ENCODE measurements at places on chromosomes 1 and 21.

- DNase-seq = no peak
Measured at GRCh38 chr1:155769257-155769656, 80.4 kb downstream of the DAP3 start.

GRCh38 chr1:196477262-196477661 lies 131.0 kb downstream of the KCNT2 start:
- no peak for DNase-seq

DNA sequence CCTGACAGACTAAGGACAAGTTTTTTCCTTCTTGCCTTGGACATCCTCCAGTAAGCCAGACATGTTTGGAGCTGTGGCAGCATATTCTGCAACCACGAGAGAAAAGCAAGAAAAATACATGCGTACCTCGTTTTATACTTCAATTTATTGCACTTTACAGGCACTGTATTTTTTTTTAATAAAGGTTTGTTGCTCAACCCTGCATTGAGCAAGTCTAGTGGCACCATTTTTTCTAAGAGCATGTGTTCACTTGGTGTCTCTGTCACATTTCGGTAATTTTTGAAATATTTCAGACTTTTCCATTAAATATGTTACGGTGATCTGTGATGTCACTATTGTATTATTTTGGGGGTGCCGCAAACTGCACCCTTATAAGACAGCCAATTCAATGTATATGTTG lies 2.1 kb upstream of the SSX2IP start:
- DNase-seq = no peak

DNA sequence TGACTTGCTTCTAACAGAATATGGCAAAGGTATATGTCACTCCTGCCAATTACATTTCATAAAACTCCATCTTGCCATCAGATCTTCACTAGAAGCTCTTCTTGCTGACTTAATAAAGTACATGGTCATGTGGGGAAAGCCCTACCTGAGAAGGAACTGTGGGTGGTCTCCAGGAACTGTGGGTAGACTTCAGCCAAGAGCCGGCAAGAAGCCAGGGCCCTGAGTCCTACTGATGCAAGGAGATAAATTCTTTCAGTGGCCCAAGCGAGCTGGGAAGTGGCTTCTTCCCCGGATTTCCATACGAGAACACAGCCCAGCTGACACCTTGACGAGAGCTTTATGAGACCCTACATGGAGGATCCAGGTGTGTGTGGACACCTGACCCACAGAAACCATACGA lies 228.7 kb downstream of the SMYD3 start:
- DNase-seq = no peak

DNA sequence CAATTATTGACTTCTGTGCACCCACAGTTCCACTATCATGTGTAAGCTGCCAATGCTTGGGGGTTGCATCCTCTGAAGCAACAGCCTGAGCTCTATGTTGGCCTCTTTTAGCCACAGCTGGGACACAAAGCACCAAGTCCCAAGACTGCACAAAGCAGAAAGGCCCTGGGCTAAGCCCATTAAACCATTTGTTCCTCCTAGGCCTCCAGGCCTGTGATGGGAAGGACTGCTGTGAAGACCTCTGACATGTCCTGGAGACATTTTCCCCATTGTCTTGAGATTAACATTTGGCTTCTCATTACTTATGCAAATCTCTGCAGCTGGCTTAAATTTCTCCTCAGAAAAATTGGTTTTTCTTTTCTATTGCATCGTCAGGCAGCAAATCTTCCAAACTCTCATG lies 123.7 kb upstream of the DEPDC1 start:
- no peak for DNase-seq

DNA sequence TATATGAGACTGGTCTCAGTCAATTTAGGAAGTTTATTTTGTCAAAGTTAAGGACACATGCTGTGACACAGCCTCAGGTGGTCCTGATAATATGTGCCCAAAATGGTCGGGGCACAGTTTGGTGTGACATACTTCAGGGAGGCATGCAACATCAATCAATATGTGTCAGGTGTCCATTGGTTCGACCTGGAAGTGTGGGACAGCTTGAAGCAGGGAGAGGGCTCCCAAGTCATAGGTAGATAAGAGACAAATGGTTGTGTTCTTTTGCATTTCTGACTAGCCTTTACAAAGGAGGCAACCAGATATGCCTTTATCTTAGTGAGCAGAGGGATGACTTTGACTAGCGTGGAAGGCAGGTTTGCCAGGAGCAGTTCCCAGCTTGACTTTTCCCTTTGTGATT lies 4.5 kb upstream of the ERVH48-1 start:
- DNase-seq = no peak

- no peak for DNase-seq
Measured at GRCh38 chr1:240693844-240694243, 81.9 kb upstream of the GREM2 start.

DNA sequence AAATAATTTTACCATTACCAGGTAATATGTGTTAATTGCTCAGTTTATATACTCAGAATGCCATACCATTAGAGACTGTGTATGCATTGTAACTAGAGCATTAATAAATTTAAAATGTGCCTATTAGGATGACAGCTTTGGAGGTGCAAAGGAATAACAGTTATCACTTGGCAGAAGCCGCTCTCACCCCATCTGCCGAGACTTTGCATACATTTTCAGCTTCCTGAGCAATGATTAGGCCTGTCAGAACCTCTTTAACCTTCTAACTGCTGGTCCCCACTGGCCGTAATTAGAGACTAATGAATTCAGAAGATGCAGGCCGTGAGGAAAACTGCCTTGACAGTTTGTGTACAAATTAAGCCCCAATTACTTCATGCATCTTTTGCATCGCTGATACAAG lies 158.0 kb upstream of the PROX1 start:
- DNase-seq = peak; percentile 83

- DNase-seq = no peak
Measured at GRCh38 chr1:228795596-228795995, 60.3 kb downstream of the RHOU start.

DNA sequence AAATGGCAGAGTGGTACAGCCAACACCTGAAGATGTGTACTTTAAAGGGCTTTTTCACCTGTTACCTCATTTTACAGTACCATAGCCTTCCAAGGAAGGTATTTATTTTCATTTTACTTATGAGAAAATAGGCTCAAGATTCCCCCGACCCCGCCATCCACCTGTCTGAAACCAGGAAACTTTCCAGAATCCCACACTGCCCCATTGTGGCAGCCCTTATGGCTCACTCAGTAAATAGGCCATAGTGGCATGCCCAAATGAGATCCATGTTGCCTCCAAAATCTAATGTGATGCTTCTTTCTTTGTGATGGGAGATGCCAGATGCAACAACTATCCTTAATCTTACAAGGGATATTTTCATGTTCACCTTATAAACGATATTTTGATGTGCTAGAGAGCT lies 97.8 kb downstream of the EBNA1BP2 start:
- DNase-seq = no peak

DNA sequence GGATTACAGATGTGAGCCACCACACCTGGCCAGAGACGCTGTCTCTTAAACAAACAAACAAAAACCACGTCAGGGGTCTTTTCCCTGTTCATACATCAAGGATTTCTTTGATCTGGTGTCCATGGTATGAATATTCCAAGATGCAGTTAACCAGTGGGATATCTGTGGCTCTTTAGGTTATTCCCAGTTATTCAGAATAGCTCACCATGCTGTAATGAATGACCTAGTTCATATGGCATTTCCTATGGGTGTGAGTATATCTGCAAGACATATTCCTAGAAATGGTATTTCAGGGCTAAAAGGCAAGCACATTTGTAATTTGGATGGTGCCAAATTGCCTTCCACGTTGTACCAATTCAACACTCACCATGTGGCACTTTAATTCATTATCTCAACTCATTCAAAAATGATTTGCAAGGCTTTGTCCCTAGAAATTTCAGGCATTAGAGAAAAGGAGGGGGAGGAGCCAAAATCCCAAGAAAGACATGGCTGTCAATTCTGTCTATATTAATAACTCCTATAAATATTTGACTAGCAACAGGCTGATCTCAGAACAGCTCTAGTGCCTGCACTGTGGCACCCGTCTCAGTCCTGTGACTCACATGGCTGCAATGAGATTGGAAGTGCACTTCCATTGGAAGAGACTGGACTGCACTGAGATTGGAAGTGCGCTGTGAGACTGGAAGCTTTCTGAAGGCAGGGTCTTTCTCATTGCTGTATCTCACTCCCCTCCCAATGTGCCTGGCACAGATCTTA lies 6.0 kb upstream of the STMN1 start:
- DNase-seq = no peak

GRCh38 chr1:160488347-160489058 lies 34.6 kb downstream of the SLAMF6 start:
- no peak for DNase-seq

DNA sequence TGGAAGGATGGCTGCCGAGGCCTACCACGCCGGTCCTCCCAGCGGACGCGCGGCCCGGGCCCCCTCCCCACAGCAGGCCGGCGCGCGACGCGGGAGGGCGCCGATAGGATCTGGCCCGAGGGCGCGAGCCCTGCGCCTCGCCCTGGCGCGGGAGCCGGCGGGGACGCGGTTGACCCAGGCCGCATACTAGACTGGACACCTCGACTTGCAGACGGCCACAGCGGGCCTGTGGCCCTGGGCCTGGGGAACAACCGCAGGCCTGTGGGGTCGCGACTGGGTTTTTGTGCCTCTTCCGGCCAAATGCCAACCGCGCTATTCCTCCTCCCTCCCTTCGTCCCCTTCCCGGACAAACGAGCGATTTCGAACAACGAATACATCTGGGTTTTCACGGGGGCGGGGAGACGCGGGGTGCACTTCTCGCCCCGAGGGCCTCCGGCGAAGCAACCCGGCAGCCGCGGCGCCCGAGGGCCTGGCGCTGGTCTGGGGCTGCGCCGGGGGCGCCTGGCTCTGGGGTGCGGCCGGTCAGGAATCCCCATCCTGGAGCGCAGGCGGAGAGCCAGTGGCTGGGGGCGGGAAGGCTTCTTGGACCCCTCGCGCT lies 2.4 kb downstream of the NHLH2 start:
- DNase-seq = no peak

DNA sequence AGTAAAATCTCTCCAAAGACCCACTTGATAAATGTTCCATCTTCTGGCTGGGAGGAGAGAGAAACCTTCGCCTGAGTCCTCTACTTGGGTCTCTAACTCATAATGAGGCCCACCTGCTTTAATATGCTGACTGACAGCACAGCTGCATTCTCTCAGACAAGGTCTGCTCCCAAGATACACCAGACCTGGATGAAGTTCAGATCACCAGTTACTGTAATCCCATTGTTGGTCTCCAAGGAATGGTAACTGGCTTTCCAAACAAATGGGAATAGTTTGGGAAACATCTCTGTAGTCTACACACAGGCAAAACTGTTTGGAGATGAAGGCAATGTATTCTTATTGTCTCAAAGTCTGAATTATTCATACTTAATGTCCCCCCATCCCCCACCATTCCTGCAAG lies 27.9 kb upstream of the COL24A1 start:
- no peak for DNase-seq

DNA sequence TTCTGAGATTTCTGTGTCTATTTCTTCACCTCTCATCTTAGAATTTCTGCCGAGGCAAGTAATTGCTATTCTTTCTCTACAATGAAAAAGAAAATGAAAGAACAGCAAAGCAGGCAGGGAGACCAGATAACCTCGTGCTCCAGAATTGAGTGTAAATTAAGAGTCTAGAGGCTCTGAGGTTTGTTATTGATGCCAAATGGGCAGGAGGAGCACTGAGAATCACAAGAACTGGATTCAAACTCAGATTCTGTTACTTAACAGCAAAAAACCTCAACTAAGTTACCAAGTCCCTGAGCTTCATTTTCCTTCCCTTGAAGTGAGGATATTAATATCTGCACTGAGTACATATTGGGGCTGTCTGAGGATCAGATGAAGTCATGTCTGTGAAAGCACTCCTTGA lies 5.5 kb upstream of the DDR2 start:
- DNase-seq = no peak

DNA sequence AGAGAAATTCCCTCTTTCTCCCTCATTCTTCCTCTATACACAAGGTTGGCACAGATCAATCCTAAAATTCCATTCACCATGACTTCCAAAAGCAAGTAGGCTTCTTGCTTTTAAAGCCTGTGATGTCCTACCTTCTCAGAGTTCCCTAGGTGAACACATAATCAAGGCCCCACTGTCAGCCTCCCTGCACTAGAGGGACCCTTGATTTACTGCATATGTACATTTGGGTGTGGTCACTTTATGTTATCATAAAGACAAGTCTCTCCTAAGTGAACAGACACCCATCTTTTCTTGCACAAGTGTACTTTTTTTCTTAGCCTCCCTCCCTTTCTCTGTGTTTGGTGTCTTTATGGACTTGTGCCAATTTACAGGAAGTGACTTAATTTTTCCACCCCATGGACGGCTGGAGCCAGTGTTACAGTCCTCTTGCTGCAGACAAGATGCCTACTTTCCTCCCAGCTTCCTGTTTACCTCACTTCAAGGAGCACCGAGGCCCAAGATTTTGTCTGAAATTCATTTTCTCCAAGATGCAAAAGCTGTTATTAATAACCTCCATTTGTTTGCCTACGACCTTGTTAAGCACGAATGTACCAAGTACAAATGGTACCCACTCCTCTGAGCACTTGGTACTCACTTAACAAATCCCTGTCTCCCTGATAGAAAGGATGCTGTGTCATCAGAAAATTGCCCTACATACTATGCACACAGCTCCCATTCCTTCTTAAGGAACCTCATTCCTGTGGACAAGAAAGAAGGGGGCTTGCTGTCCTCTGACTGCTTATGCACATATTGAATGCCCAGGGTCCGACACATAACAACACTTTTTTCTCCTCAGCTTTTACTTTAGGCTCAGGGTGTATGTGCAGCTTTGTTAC lies 82.8 kb upstream of the SLC44A3 start:
- no peak for DNase-seq

- peak; percentile 70 for DNase-seq
Measured at GRCh38 chr1:11358984-11359383, 86.0 kb downstream of the UBIAD1 start.

- DNase-seq = no peak
Measured at GRCh38 chr21:32285476-32285875, 6.6 kb upstream of the MIS18A start.

- DNase-seq = no peak
Measured at GRCh38 chr1:47523835-47524215, 86.0 kb downstream of the FOXD2 start.

DNA sequence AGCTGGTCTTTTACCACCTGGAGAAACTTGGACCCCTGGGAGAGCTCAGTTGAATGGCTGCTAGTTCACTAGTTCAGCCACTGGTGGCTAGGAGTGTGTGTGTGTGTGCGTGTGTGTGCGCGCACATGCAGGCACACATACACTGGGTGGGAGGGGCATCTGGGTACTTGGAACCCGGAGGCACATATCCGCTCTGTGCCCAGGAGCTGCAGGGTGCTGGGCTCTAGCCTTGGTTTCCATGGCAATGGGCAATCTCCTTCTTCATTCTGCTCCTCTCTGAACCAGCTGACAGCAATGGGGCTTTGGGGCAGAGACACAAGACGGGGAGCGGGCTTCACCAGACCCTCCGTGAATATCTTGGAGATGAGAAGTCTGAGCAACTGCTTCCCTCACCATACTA lies 87.1 kb upstream of the DISP3 start:
- DNase-seq = no peak
